ENCODE measurements at places on chromosomes 5 and 9. TPM values are rescaled to one million over a fixed set of nuclear protein-coding genes. Genes with fewer than 3 reads are reported as not detected.

The PCSK1 gene
- not detected for total RNA-seq

The PCDHB7 gene
- not detected for total RNA-seq

GRCh38 chr5:60444661-60445360, 255.2 kb downstream of the DEPDC1B start:
- H3K4me3 ChIP-seq: no peak overlapping the region
- DNase-seq: no peak
- H3K4me1 ChIP-seq: peaks cover 6% of the 10 kb centered on the region
- H3K36me3 ChIP-seq: no peaks in the 10 kb centered on the region

GRCh38 chr9:121294151-121294743, 26.3 kb downstream of the GSN start:
- DNase-seq: no peak
- H3K27ac ChIP-seq: no peak overlapping the region
- H3K36me3 ChIP-seq: peaks cover 2% of the 10 kb centered on the region
- H3K4me1 ChIP-seq: peaks cover 44% of the 10 kb centered on the region

The NEURL1B gene
- 6.0 TPM for total RNA-seq

The GRIA1 gene
- not detected for total RNA-seq

- no peaks in the 10 kb centered on the region for H3K36me3 ChIP-seq
- DNase-seq: no peak
- H3K27me3 ChIP-seq: peaks cover 1% of the 10 kb centered on the region
- H3K4me1 ChIP-seq: no peaks in the 10 kb centered on the region
- H3K4me3 ChIP-seq: no peak overlapping the region
These were observed 34.3 kb downstream of the ITK start for GRCh38 chr5:157214861-157215513.

The PIP5K1B gene
- 10.3 TPM for total RNA-seq

GRCh38 chr5:148748702-148749392, 77.6 kb upstream of the ADRB2 start:
- H3K36me3 ChIP-seq: no peaks in the 10 kb centered on the region
- no peaks in the 10 kb centered on the region for H3K4me1 ChIP-seq
- no peak overlapping the region for H3K4me3 ChIP-seq
- no peak overlapping the region for H3K27ac ChIP-seq
- H3K27me3 ChIP-seq: no peaks in the 10 kb centered on the region

The GPR21 gene
- 2.0 TPM for total RNA-seq

The ICE1 gene
- total RNA-seq: 30.6 TPM

DNA sequence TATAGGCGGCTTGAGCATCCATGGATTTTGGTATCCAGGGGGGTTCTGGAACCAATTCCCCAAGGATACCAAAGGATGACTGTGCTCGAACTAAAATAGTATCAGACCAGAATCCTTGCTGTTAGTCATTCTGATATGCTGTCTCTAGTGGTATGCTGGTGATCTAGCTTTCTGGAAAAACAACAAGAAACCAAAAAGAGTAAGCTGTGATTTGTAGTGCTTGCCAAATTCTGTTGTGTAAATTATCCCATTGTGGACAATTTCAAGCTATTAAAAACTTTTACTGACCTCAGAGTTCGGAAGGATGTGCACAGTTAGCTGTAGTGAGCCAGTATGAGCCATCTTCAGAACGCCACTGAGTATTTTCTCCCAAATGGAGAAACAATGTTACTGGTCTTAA, 99.0 kb upstream of the FBN2 start:
- H3K36me3 ChIP-seq: no peaks in the 10 kb centered on the region
- no peaks in the 10 kb centered on the region for H3K27me3 ChIP-seq
- H3K4me1 ChIP-seq: no peaks in the 10 kb centered on the region
- no peak overlapping the region for H3K4me3 ChIP-seq
- no peak for DNase-seq

DNA sequence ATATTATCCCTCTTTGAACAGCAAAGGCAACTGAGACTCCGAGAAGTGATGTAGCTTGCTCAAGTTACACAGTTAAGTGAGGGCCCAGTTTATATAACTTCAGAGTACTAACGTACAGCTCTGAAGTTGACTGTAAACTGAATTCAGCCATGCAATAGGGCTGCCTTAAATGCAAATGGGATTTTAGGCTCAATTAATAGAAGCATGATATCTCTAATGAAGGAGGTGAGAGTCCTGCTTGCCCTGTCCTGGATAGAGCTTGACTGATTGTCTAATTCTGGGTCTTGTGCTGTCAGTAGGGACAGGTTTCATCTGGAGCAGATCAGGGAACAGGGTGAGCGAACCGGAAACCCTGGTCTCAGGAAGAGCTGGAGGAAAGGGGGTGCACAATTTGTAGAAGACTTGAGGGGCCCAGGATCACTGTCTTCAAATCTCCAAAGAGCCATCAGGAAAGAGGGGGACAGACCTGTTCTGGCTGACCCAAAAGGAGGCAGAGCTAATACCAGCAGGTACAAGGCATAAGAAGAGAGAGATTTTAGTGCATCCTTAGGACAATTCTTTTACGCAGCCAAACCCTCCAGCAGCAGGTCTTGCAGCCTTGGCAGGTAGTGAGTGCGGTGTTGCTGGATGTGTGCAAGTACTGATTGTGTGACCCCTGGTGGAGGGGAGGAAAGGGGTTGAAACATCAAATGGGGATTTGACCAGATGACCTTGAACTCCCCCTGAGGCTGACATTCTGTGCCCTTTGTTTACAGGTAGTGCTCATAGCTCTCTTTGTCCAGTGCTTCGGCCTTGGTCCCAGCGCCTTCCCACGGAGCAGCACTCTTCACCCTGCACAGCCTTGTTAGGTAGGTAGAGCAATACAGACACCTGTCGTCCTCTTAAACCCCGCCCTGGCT, 13.0 kb downstream of the GSN start:
- H3K4me1 ChIP-seq: peaks cover 46% of the 10 kb centered on the region
- H3K36me3 ChIP-seq: peaks cover 3% of the 10 kb centered on the region
- DNase-seq: no peak
- peak overlapping the region; percentile 73 for H3K27ac ChIP-seq
- H3K27me3 ChIP-seq: no peaks in the 10 kb centered on the region
- no peak overlapping the region for H3K4me3 ChIP-seq

The PROB1 gene
- 2.9 TPM for total RNA-seq

- DNase-seq: no peak
- H3K36me3 ChIP-seq: no peaks in the 10 kb centered on the region
- no peaks in the 10 kb centered on the region for H3K27me3 ChIP-seq
- no peak overlapping the region for H3K4me3 ChIP-seq
- no peak overlapping the region for H3K27ac ChIP-seq
- no peaks in the 10 kb centered on the region for H3K4me1 ChIP-seq
These were observed 139.2 kb upstream of the PALM2AKAP2 start for GRCh38 chr9:109640580-109641371.

GRCh38 chr5:83368319-83368718, 103.2 kb upstream of the VCAN start:
- no peaks in the 10 kb centered on the region for H3K4me1 ChIP-seq
- no peaks in the 10 kb centered on the region for H3K27me3 ChIP-seq
- H3K36me3 ChIP-seq: no peaks in the 10 kb centered on the region
- no peak overlapping the region for H3K4me3 ChIP-seq

The CCDC152 gene
- total RNA-seq: not detected

The CARTPT gene
- total RNA-seq: not detected

The HEXB gene
- total RNA-seq: 217 TPM

GRCh38 chr5:111775224-111775623, 18.2 kb upstream of the NREP start:
- no peak overlapping the region for H3K27ac ChIP-seq
- no peaks in the 10 kb centered on the region for H3K36me3 ChIP-seq
- no peak for DNase-seq
- H3K4me1 ChIP-seq: no peaks in the 10 kb centered on the region
- H3K4me3 ChIP-seq: no peak overlapping the region

The PCDHA10 gene
- 0.02 TPM for total RNA-seq

The F2RL1 gene
- total RNA-seq: 50.0 TPM

The PRR7 gene
- total RNA-seq: 4.7 TPM

DNA sequence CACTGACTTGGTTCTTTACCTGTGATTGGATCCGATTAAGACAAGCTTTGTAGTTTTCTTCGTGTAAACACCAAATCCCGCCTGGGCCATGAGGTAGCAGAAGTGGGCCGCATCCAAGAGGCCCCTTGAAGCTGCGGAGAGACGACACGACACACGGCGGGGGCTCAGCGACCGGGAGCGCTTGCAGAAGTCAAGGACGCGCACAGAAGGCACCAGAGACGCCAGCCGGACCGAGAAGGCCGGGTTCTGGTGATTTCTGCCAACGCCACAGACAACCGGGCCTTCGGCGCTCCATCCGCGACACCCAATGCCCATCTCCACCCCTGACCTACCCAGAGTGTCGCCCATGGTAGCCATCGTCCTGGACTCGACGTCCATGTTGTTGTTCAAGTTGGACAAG, 19.8 kb upstream of the INPP5E start:
- no peak for DNase-seq
- H3K4me3 ChIP-seq: no peak overlapping the region
- no peaks in the 10 kb centered on the region for H3K27me3 ChIP-seq
- H3K36me3 ChIP-seq: peaks cover 3% of the 10 kb centered on the region
- no peak overlapping the region for H3K27ac ChIP-seq

GRCh38 chr9:97076238-97076637, 37.3 kb upstream of the CTSV start:
- peaks cover 14% of the 10 kb centered on the region for H3K4me1 ChIP-seq
- H3K36me3 ChIP-seq: no peaks in the 10 kb centered on the region
- DNase-seq: no peak

The RMRP gene
- 10,161 TPM for total RNA-seq

DNA sequence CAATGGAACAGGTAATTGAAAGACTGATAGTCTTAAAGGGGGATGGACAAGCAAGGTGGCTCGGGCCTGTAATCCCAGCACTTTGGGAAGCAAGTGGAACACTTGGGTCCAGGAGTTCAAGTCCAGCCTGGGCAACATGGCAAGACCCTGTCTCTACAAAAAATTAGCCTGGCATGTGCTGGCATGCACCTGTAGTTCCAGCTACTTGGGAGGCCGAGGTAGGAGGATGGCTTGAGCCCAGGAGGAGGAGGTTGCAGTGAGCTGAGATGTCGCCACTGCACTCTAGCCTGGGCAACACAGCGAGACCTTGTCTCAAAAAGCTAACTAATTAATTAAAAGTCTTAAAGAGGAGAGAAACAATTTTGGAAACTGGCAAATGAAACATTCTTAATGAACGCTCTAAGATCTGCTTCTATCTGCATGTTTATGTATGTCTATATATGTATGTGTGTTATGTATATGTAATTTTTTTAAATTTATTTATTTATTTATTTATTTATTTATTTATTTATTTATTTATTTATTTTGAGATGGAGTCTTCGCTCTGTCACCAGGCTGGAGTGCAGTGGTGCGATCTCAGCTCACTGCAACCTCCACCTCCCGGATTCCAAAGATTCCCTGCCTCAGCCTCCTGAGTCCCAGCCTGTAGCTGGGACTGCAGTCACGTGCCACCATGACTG, 80.6 kb downstream of the SFXN1 start:
- H3K4me1 ChIP-seq: peaks cover 8% of the 10 kb centered on the region
- no peaks in the 10 kb centered on the region for H3K27me3 ChIP-seq
- no peak overlapping the region for H3K27ac ChIP-seq
- DNase-seq: no peak

GRCh38 chr5:60299944-60300343, 400.0 kb downstream of the DEPDC1B start:
- H3K27me3 ChIP-seq: no peaks in the 10 kb centered on the region
- H3K4me3 ChIP-seq: no peak overlapping the region
- no peaks in the 10 kb centered on the region for H3K36me3 ChIP-seq
- H3K4me1 ChIP-seq: no peaks in the 10 kb centered on the region
- H3K27ac ChIP-seq: no peak overlapping the region
- DNase-seq: no peak

The IFNB1 gene
- total RNA-seq: not detected

The KCNV2 gene
- total RNA-seq: not detected

DNA sequence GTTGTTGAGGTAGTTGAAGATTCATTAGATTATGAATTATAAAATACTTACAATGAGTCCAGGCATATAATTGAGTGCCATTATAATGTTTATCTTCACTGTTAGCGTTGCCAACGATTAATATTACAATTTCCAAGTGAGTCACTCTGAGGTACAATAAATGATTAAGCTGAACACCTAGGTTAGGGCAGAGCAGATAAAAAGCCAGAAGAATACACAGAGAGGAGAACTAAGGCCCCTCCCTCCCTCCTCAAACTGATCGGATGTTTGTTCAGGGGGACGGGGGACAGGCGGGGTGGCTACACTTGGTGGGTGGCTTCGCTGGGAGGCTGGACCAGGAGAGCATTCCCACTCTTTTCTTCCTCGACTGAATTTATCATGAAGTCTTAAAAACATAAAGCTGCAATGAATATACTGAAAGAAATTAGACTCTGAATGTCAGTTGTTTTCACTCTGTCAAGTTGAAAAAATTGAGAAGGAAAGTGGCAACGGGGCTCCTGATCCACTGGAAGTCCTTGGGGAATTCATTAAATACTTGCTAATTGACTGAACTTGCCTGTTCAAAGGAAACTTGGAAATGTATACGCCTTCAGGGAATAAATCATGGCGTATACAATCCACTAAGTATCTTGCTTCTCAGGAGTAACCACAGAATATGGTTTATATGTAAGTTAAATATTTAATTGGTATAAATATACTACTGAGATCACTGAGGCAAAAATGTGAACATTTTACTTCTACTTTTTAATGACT, 198.1 kb downstream of the TSSK1B start:
- no peak overlapping the region for H3K27ac ChIP-seq
- no peaks in the 10 kb centered on the region for H3K27me3 ChIP-seq
- no peaks in the 10 kb centered on the region for H3K4me1 ChIP-seq
- no peak for DNase-seq
- H3K36me3 ChIP-seq: no peaks in the 10 kb centered on the region

GRCh38 chr5:159581502-159582249, 251.4 kb upstream of the IL12B start:
- H3K27me3 ChIP-seq: no peaks in the 10 kb centered on the region
- H3K36me3 ChIP-seq: no peaks in the 10 kb centered on the region
- DNase-seq: no peak
- H3K27ac ChIP-seq: no peak overlapping the region
- H3K4me1 ChIP-seq: no peaks in the 10 kb centered on the region

The SPAG8 gene
- total RNA-seq: 0.29 TPM

The FTMT gene
- total RNA-seq: not detected

GRCh38 chr5:172751761-172752510, 19.1 kb downstream of the DUSP1 start:
- no peak overlapping the region for H3K27ac ChIP-seq
- no peak for DNase-seq
- H3K4me1 ChIP-seq: no peaks in the 10 kb centered on the region
- no peaks in the 10 kb centered on the region for H3K36me3 ChIP-seq
- no peaks in the 10 kb centered on the region for H3K27me3 ChIP-seq
- H3K4me3 ChIP-seq: no peak overlapping the region

- H3K27ac ChIP-seq: peak overlapping the region; percentile 42
- H3K4me3 ChIP-seq: no peak overlapping the region
- peaks cover 30% of the 10 kb centered on the region for H3K4me1 ChIP-seq
- peak; percentile 88 for DNase-seq
These were observed 34.2 kb upstream of the MYOT start for GRCh38 chr5:137833463-137833862.

- no peak overlapping the region for H3K4me3 ChIP-seq
- DNase-seq: no peak
- no peaks in the 10 kb centered on the region for H3K4me1 ChIP-seq
These were observed 363.8 kb downstream of the ARL15 start for GRCh38 chr5:53946405-53947100.

- no peak overlapping the region for H3K4me3 ChIP-seq
- H3K27me3 ChIP-seq: no peaks in the 10 kb centered on the region
These were observed 46.5 kb downstream of the PPP1R2B start for GRCh38 chr5:156896546-156896945.

The ENTR1 gene
- total RNA-seq: 85.2 TPM

GRCh38 chr5:159187719-159188118, 21.6 kb downstream of the RNF145 start:
- 0 out of 2 replicates have a peak, but pooled peaks cover 10% of the 10 kb centered on the region for H3K4me1 ChIP-seq
- peaks cover 1% of the 10 kb centered on the region for H3K36me3 ChIP-seq
- no peaks in the 10 kb centered on the region for H3K27me3 ChIP-seq
- no peak overlapping the region for H3K4me3 ChIP-seq
- H3K27ac ChIP-seq: no peak overlapping the region

GRCh38 chr5:132057498-132058255, 2.8 kb upstream of the IL3 start:
- H3K36me3 ChIP-seq: no peaks in the 10 kb centered on the region
- no peak overlapping the region for H3K4me3 ChIP-seq
- H3K4me1 ChIP-seq: no peaks in the 10 kb centered on the region
- H3K27me3 ChIP-seq: no peaks in the 10 kb centered on the region
